ENCODE measurements at places on chromosomes 6 and 20.

DNA sequence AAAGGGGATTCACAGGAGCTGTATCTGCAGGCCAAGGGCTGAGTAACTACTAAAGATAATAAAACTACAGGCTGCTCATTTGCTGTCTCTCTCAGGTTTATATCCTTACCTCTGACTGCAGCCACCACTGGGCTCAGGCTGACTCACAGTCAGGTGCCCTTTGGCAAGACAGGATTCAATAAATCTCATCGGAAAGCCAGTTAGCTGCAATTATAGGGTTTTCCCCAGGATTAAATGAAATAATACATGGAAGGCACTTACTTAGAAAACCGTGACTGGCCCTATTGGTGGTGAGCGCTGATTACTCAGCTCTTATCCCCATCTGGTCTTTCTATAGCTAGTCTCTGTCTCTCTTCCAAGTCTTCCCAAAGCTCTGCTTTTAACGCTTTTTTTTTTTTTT lies 26.4 kb downstream of the RMND1 start:
- no peak for DNase-seq

DNA sequence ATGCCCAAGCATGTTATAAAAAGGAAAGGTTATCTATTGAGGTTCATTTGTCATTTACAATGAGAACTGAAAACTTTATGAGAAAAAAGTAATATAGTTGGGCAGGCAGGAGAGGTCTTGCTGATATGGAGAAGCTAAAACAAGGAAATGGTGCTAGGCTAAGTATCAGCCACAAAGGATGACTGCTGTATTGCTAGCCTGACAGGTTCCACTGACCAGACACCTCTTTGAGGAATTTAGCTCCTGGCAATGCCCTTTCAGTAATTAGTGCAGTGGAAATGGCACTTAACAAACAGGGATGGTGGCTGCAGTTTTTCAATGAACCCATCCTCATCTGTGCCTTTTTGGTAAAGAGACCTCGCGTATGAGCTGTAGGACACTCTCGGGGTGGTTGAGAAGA lies 284.4 kb downstream of the ZFAND3 start:
- DNase-seq = no peak

DNA sequence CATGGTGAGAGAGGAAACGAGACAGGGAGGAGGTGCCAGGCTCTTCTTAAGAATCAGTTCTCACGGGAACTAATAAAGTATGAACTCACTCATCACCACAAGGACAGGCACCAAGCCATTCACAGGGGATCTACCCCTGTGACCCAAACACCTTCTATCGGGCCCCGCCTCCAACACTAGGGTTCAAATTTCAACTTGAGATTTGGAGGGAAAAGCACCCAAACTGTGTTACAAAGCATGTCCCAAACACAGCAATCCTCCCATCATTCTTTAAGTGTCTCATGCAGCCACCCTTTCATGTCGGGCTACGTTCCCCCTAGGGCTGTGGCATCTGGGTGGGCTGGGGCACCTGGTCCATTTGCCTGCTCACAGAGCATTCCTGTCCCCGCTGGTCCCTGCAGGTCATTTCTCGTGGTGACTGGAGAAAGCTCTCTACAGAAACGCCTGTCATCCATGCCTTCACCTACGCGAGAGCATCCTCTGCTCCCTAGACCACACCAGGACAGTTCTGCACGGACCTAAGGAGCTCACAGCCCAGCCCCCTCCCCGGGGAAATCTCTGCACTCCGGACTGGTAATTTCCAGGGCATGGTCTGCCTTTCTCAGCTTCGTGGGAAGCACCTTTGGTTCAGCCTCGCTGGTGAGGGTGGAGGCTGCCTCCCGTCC lies 79.6 kb downstream of the TTLL2 start:
- DNase-seq = no peak

- DNase-seq = no peak
These were observed 73.9 kb downstream of the DHX35 start for GRCh38 chr20:39036011-39036410.

DNA sequence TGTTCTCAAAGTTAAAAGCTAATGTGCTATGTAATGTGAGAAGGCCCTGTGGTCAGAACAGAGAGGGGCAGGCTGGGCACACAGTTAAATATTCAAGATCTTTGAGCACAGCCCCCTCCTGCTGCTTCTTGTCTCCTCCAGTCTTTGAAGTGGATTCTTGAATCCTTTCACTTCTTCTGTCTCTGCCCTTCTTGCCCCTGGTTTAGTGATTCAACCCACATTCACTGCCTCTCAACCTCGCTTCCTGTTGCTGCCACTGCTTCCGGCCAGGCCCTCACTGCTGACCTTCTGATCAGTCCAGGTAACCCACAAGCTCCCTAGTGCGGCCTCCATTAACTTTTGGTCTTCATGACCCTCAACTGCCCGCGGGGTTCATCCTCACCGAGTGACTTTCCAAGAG lies 417.3 kb upstream of the NOX3 start:
- DNase-seq = no peak

DNA sequence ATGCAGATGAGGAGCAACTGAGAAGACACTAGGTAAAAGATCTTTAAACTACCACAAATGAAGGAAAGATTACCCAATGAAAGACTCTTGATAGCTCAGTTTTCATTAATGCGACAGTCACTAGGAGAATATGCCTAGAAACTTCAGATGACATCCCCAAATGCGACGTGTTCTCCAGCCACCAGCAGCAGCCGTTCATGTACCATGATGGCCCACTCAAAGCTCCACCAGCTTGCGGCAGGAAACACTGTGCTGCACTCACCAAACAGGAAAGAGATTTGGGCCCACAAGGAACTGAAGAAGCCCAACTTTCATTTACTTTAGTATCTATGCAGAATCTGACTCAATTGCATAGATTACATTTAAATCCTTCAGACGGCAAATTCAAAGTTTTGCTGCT lies 7.5 kb downstream of the DIDO1 start:
- DNase-seq = no peak

- no peak for DNase-seq
These were observed 3.7 kb upstream of the BEND6 start for GRCh38 chr6:56951049-56951831.

GRCh38 chr6:132023490-132023889 lies 72.3 kb upstream of the CCN2 start:
- DNase-seq = no peak

- DNase-seq = no peak
These were observed 421.4 kb upstream of the ID4 start for GRCh38 chr6:19415605-19416326.

DNA sequence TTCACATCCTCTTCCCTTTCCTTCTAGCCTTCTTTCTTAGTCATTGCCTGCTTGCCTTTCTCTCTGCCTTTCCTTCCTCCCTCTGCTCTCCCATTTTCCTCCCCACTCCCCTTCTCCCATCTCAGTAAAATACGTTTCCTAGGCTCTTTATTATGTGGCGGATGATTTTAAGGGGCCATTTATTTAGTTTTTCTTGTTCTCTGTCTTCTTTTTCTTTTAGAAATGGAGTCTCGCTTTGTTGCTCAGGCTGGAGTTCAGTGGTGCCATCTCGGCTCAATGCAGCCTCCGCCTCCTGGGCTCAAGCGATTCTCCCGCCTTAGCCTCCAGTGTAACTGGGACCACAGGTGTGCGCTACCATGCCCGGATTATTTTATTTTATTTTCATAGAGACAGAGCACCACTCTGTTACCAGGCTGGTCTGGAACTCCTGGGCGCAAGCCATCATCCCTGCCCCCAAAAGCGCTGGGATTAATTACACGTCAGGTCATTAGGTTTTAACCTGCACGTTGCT lies 1.5 kb downstream of the MTHFD1L start:
- DNase-seq = no peak

GRCh38 chr6:89731924-89732567 lies 87.5 kb downstream of the MDN1 start:
- no peak for DNase-seq

DNA sequence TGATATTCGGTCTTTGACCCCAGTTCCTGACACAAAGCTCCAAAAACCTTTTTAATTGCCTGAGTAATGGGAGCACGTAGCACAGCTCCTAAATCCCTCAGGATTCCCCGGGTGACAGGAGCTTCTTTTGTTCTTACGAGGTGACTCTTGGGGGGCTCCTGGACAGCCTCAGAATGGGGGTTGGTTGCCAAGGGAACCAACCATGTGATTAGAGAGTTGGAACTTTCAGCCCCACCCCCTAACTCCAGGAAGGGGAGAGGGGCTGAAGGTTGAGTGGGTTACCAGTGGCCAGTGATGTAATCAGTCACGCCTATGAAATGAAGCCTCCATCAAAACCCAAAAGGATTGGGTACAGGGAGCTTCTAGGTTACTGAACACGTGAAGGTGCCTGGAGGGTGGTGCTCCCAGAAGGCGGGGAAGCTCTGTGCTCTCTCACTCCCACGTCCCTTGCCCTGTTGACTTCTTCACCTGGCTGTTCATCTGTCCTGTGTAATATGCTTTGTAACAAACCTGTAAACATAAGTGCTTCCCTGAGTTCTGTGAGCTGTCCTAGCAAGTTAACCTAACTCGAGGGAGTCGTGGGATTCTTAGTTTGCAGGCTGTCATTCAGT lies 89.5 kb downstream of the CHMP4B start:
- no peak for DNase-seq

- no peak for DNase-seq
These were observed 506.5 kb downstream of the PREX1 start for GRCh38 chr20:48321271-48321670.

DNA sequence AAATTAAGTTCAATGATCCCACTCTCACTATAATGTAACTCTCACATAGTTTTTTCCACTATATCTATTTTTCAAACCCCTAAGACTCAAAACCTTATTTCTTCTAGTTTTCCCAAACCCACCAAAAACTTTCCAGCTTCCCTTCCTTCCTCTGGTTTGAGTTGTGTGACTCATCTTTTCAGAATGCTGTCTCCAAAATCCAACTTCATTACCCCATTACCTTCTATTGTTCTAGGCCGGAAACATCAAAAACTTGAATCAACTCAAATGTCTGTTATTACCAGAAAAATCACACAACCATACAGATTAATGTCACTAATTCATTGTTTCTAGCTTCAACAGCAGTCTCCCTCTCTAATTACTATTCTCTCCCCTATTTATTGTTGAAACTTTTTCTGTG lies 1090.3 kb downstream of the HACE1 start:
- DNase-seq = no peak

- no peak for DNase-seq
These were observed 147.8 kb downstream of the TBC1D7 start for GRCh38 chr6:13180538-13180937.

DNA sequence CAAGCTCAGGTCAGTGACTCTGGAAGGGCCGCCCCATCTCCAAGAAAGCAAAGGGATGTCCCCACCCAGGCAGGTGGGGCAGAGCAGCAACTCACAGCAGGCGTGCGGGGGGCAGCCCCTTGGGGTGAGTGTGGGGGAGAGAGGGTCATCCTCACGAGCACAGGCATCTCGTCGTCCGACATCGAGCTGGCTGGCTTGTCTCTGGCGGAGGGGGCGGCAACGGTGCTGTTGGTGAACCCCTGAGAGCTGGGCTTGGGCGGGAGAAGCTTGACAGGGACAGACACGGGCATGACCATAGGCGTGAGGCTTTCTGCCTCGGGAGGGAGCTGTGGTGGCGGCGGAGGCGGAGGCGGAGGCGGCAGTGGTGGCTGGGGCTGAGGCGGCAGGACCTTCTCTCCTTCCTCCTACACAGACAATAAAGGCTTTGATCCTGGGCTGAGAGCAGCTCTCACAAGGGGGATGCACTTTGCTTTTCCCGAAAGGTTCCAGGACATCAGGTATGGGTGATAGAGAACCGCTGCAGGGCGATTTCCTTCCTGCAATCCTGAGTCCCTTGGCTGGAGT lies 45.6 kb upstream of the MRPS10 start:
- no peak for DNase-seq

- DNase-seq = no peak
These were observed 66.6 kb downstream of the CLVS2 start for GRCh38 chr6:123062670-123063069.

DNA sequence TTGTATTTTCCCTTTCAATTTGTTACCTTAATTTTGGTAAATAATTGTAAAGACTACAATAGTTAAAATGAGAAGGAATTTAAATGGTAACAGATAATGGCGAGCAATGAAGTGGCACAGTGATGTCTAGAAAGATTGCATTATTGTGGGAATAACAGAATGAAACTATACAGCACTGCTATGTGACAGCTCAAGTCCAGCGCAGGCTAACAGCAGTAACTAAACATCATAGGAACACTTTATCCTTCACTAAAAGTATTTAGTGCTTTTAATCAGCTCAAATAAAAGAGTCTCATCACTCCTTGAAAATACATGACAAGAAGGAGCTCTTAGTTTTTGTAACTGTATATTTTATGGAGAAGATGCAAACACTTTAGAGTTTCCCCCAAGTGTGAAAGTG lies 190.8 kb downstream of the TENT5A start:
- no peak for DNase-seq

DNA sequence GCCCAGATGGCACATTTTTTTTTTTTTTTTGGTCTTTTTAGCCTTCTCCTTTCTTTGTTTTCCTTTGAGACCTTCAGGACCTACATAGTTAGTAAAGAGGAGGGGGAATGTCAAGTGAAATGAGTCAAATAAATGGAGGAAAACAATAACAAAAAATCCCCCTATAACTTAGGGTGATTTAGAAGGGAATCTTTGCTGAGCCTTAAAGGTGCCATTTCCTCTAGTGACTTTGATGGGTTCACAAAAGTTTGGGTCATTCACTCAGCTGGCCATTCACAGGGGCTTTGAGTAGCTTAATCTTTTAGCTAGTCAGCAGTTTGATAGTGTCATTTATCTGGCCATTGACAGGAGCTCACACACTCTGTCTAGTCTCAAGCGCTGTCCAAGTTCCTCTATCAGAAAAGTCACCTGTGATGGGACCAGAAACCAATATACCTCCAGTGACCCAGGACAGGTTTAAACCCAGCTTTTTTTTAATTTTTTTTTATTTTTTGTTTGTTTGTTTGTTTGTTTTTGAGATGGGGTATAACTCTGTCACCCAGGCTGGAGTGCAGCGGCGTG lies 275.1 kb upstream of the PRDM1 start:
- DNase-seq = no peak

DNA sequence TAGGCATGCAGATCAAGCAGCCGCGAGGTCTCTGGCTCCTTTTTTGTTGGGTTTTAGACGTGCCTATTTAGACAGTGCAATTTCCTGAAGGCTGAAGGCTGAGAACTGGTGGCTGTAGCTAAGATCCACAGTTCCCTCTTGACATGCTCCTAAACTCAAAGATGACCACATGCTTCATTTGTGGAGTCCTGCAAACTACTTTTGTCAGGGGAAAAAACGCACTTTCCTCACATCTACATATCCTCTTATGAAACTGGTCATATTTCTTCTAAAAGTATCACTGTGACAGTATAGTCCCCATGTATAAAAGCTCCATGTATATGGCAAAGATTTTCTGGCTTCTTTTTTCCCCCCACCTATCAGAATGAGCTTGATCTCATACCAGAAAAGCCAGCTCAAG lies 30.7 kb downstream of the LYRM4 start:
- DNase-seq = no peak
